ENCODE measurements at places on chromosomes 6 and 20.

GRCh38 chr20:56460459-56460858 is 8.0 kb upstream of the RTF2 start:
- no peak for DNase-seq

DNA sequence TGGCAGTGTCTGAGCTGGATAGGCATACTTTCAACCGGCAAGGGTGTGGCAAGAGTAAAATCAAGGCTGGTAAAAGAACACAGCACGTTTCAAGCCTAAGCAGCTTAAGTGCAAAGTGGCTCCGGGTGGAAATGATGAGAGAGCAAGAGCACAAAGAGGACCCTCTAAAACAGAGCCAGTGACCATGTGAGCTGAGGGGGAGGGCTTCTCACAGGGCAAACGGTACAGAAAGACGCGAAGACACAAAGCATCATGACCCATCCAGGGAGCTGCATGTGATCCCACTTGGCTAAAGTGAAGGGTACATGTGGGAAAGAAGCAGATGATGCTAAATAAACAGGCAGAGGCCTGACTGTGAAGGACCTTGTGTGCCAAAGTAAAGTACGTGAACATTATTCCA is 25.7 kb downstream of the FKBP5 start:
- DNase-seq: no peak

DNA sequence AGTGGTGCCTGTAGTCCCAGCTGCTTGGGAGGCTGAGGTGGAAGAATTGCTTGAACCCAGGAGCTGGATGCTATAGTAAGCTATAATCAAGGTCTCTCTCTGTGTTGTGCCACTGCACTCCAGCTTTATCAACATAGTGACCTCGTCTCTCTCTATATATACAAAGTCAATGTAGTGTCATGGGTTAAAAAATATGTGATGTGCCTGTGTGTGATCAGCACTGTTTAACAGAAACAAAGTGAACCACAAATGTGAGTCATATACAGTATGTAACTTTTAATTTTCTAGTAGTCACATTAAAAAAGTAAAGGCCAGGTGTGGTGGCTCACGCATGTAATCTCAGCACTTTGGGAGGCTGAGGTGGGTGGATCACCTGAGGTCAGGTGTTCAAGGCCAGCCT is 85.3 kb upstream of the RNF24 start:
- no peak for DNase-seq

GRCh38 chr6:134630508-134631121 is 312.7 kb upstream of the SGK1 start:
- no peak for DNase-seq

- DNase-seq: no peak
These were observed 231.3 kb upstream of the MARCKS start for GRCh38 chr6:113625850-113626249.

GRCh38 chr6:7813193-7813592 is 87.3 kb downstream of the BMP6 start:
- DNase-seq: no peak

DNA sequence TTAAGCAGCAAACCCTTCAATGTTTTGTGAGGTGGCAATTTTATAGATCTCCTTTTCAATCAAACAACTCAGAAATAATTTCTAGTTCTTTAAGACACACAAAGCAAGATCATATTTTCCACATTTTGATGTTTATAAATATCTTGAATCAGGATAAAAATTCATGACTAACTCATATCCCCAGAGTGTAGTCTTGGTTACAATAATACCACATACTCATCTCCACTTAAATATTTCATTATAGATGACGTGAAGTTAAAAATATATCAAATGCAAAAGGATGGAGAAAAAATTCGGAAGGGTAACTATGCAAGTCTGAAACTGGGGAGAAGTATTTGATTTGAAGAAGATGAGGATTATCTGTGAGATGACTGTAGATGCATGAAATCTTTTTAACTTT is 59.8 kb upstream of the HIVEP1 start:
- DNase-seq: no peak

DNA sequence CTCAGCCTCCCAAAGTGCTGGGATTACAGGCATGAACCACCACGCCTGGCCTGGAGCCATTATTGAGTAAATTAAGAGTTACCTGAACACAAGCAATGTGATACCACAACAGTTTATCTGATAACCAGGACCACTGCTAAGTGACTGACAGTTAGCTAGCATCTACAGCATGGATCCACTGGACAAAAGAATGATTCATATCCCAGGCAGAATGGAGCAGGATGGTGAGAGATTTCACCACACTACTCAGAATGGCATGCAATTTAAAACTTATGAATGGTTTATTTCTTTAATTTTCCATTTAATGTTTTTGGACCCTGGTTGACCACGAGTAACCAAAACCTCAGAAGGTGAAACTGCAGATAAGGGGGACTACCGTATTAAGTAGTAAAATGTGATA is 48.6 kb downstream of the RALGAPA2 start:
- DNase-seq: no peak

- DNase-seq: no peak
These were observed 51.9 kb upstream of the MARCKS start for GRCh38 chr6:113805173-113805790.

- no peak for DNase-seq
These were observed 55.7 kb downstream of the RALY start for GRCh38 chr20:34049389-34049788.

DNA sequence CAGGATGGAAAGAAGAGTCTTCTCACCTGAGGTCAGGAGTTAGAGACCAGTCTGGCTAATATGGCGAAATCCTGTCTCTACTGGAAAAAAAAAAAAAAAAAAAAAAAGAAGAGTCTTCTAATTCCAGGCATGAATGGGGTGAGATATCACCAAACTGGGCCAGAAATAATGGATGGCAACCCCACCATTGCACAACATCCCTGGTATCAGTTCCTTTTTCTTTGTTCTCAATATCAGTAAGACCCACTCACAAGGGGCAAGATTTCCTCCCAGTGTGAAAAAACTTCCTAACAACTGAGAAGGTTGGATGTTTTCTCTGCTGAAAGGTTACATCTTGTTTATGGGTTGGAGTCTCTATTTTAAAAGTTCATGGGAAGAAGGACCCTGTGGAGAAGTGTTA is 23.6 kb upstream of the NR2E1 start:
- no peak for DNase-seq

DNA sequence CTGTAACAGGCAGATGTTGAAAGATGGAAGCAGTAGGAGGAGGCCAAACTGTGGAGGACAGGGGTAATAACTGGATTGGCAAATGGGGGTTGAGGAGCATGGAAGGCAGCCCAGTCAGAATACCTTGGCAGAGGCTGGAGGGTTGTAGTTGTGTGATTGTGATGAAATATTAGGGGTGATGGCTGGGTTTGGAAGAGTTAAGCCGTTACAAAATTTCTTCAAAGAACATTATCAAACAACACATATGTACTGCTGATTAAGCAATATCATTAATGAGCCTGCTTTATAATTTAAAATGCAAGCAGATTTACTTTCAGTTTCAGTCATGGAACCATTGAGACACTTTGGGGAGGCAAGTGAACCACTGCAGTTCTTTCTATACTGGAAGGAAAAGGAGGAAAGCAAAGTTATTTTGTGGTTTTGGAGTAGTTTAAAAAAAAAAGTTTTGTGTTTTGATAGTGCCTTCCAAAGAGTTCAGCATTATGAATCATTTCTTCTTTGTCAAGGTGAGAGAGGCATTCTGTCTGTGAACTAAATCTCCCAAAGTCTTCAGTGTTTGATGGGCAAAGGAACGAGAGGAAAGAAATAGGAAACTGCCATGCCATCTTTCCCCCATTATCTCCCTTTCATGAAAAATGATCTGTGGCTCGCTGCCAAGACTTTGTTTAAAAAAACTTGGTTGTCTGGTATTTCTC is 20.7 kb downstream of the FOXO3 start:
- DNase-seq: peak; percentile 43

DNA sequence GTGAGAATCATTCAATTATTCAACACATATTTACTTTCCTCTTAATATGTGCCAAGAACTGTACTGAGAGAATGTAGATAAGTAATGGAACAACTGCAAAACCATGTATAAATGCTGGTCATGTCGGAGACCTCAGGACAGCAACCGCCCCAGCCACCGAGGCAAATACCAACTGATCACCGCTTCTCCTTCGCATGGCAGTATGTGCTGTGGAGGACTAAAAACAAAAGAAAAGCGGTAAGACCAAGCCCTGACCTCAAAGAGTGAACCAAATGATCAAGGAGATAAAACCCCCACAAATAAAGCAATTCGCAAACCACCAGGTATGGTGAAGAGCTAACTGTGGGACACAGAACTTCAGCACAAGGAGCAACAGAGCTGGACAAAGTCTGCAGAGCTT is 104.3 kb downstream of the TRERF1 start:
- DNase-seq: no peak

- DNase-seq: no peak
These were observed 26.1 kb downstream of the CEP57L1 start for GRCh38 chr6:109121411-109121810.

DNA sequence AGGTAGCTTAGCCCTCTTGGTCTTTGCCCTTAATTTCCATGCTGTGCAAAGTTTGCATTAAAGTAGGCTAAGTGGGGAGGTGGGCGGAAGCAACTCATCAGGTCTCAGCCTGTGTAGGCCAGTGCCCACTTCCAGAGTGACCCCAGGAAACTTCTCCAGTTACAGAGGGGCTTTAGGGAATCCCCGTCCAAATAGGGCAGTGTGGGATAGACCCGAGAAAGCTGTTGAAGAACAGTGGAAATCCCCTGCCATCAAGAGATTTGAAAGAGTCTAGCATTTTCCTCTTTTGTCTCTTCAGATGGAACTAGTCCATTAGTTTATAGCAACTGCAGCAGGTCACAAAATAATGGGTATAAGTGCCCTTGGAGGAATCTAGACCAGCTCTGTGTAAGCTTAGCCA is 20.2 kb downstream of the SF3B5 start:
- DNase-seq: no peak

- DNase-seq: no peak
These were observed 643 bp downstream of the SLA2 start for GRCh38 chr20:36645353-36645752.

- DNase-seq: no peak
These were observed 25.9 kb upstream of the GTSF1L start for GRCh38 chr20:43752561-43753301.

GRCh38 chr6:60754879-60755278 is 1531.1 kb downstream of the KHDRBS2 start:
- no peak for DNase-seq

DNA sequence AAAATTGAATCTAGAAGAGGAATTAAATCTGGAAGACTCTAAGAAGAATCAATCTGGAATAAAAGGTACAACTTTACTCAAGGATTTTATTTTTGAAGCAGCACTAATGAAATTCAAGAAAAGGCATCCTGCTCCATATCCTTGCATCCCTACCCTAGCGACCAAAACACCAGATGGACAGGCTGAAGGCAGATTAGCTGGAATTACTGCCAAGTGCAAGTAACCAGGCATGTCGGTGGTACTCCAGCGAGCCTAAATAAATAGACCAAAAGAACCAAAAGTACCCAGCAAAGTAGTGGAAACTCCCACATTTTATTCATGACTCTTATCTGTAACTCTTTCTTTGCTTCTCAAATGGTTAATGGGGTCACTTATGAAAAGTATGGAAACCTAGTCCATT is 21.0 kb downstream of the OPRM1 start:
- DNase-seq: no peak

DNA sequence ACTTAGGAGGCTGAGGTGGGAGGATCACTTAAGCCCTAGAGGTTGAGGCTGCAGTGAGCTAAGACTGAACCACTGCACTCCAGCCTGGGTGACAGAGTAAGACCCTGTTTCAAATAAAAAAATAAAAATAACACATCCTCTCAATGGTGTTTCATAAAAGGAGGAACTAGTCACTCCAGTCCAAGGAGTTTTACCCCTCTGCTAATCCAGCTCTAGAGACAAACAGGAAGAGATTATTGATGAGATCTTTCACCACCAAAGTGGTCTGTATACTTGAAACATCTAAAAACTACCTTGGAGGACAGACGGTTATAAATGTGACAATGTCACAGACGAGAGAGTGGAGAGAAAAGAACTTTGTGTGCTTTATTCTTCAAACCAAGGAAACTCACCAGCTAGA is 58.2 kb downstream of the PIGU start:
- DNase-seq: no peak

GRCh38 chr20:42484335-42484734 is 705.4 kb downstream of the PTPRT start:
- DNase-seq: no peak

DNA sequence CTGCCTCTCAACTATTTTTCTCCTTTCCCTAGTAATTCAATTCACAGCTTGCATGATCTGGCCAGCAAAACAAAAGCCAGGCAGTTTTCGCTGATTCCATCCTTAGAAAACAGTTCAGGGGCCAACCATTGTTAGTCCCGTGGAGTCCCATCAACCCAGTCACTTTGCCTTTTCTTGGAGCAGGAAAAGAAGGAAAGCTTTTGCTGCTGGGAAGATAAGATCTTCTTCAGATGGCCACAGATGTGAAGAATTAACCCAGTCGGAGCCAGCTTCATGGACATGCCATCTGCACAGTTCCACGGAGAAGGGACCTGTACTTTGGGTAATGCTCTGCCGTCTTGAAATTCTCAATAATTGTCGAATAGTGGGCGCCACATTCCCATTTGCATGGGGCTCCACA is 76.9 kb upstream of the TSHZ2 start:
- DNase-seq: no peak

DNA sequence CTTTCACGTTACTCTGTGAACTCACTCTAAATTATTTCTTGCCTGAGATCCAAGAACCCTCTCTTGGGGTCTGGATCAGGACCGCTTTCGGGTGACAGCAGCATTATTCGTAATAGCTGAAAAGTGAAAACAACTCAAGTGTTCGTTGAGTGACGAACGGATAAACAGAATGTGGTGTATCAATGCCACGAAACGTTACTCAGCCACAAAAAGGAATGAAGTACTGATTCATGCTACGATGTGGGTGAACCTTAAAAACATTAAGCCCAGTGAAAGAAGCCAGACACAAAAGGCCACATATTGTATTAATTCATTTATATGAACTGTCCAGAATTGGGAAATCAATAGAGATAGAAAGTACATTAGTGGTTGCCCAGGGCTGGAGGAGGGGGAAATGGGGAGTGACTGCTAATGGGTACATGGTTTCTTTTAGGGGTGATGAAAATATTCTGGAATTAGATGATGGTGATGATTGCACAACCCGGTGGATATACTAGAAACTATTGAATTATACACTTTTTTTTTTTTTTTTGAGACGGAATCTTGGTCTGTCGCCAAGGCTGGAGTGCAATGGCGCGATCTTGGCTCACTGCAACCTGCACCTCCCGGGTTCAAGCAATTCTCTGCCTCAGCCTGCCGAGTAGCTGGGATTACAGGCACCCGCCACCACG is 8.4 kb downstream of the PTGIS start:
- no peak for DNase-seq

GRCh38 chr6:315921-316752 is 23.9 kb downstream of the DUSP22 start:
- no peak for DNase-seq

All from left cardiac atrium (tissue), 4 donors.